Cardiac muscle cell (in vitro differentiated cells and primary cell): ENCODE measurements at places on chromosomes 3 and 15. TPM values are rescaled to one million over a fixed set of nuclear protein-coding genes. Genes with fewer than 3 reads are reported as not detected.
A peak's percentile ranks its signal among the peaks of the same experiment; 100 is the strongest.

GRCh38 chr15:52730173-52730572 is 51.0 kb upstream of the ATOSA start:
- peaks cover 4% of the 10 kb centered on the region for H3K4me1 ChIP-seq
- no peak overlapping the region for H3K4me3 ChIP-seq
- no peak overlapping the region for H3K27ac ChIP-seq
- no peaks in the 10 kb centered on the region for H3K36me3 ChIP-seq
- peak; percentile 51 for DNase-seq
- no peaks in the 10 kb centered on the region for H3K27me3 ChIP-seq

Gene SLC6A1
- not detected in 2 replicates for total RNA-seq

Gene CAPN3
- 37.9 and 88.3 TPM in 2 replicates for total RNA-seq

Gene DZIP1L
- total RNA-seq, result 28.2 and 81.3 TPM in 2 replicates

DNA sequence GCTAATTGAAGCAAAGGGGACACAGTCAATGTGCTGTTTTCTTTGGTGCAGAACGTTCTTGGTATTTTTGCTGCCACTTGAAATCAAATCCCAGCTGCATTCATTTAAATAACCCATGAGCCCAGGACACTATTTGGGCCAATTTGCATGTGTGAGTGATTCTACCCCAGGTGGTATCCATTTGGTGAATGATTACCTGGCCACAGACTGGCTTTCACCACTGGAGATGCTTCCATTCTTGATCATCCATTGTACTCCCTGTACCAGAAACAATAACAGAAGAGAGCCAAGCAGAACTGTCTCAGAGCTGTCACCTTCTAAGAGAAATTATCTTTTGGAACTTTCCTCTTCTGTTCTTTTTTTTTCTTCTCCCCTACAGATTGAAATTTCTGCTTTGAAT is 139.7 kb upstream of the RARB start:
- no peaks in the 10 kb centered on the region for H3K4me1 ChIP-seq
- H3K27me3 ChIP-seq, result no peaks in the 10 kb centered on the region
- H3K4me3 ChIP-seq, result no peak overlapping the region
- no peak overlapping the region for H3K27ac ChIP-seq

Gene SEMA3B
- total RNA-seq, result 16.7 and 25.9 TPM in 2 replicates

- H3K4me3 ChIP-seq, result no peak overlapping the region
- no peak overlapping the region for H3K27ac ChIP-seq
- no peaks in the 10 kb centered on the region for H3K36me3 ChIP-seq
- no peak for DNase-seq
- peaks cover 4% of the 10 kb centered on the region for H3K4me1 ChIP-seq
- no peaks in the 10 kb centered on the region for H3K27me3 ChIP-seq
Measured at GRCh38 chr3:2727610-2728318, 382.4 kb downstream of the IL5RA start.

GRCh38 chr3:197854596-197855343 is 63.7 kb downstream of the LRCH3 start:
- no peaks in the 10 kb centered on the region for H3K27me3 ChIP-seq
- no peaks in the 10 kb centered on the region for H3K4me1 ChIP-seq
- peaks cover 49% of the 10 kb centered on the region for H3K36me3 ChIP-seq

Gene CRYGS
- 0.69 and 1.3 TPM in 2 replicates for total RNA-seq

Gene RNU5B-1
- total RNA-seq, result not detected in 2 replicates

Gene CAMP
- total RNA-seq, result not detected in 2 replicates

GRCh38 chr3:67550541-67550940 is 103.9 kb downstream of the SUCLG2 start:
- no peaks in the 10 kb centered on the region for H3K36me3 ChIP-seq
- no peak overlapping the region for H3K4me3 ChIP-seq
- H3K4me1 ChIP-seq, result peaks cover 23% of the 10 kb centered on the region
- H3K27ac ChIP-seq, result no peak overlapping the region
- H3K27me3 ChIP-seq, result no peaks in the 10 kb centered on the region

DNA sequence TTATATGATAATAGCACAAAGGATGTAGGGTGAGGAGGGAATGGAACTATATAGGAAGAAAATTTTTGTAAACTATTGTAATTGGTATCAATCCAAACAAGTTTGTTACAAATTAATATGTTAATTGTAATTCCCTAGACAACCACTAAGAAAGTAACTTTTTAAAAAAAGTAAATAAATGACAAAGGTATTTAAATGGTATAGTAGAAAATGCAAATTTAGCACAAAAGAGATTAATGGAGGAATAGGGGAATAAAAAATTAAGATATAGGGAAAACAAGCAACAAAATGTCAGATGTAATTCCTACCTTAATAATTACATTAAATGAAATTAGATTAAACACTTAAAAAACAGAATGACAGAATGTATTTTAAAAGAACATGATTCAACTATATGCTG is 60.3 kb downstream of the TIMP4 start:
- no peaks in the 10 kb centered on the region for H3K36me3 ChIP-seq
- no peak for DNase-seq
- no peak overlapping the region for H3K4me3 ChIP-seq
- no peaks in the 10 kb centered on the region for H3K27me3 ChIP-seq
- H3K4me1 ChIP-seq, result no peaks in the 10 kb centered on the region
- no peak overlapping the region for H3K27ac ChIP-seq

- peaks cover 13% of the 10 kb centered on the region for H3K36me3 ChIP-seq
- H3K4me1 ChIP-seq, result peaks cover 7% of the 10 kb centered on the region
- peak; percentile 79 for DNase-seq
- H3K27me3 ChIP-seq, result no peaks in the 10 kb centered on the region
Measured at GRCh38 chr3:136042608-136043221, 77.2 kb downstream of the PPP2R3A start.

- H3K36me3 ChIP-seq, result no peaks in the 10 kb centered on the region
- DNase-seq, result peak; percentile 94
- peak overlapping the region; percentile 3 for H3K27ac ChIP-seq
- peaks cover 19% of the 10 kb centered on the region for H3K27me3 ChIP-seq
- no peaks in the 10 kb centered on the region for H3K4me1 ChIP-seq
Measured at GRCh38 chr3:19146685-19147650, 1.3 kb upstream of the KCNH8 start.

- H3K4me3 ChIP-seq, result no peak overlapping the region
- H3K27ac ChIP-seq, result no peak overlapping the region
- no peaks in the 10 kb centered on the region for H3K27me3 ChIP-seq
- DNase-seq, result no peak
- H3K4me1 ChIP-seq, result no peaks in the 10 kb centered on the region
- H3K36me3 ChIP-seq, result no peaks in the 10 kb centered on the region
Measured at GRCh38 chr15:48657950-48658591, 12.6 kb upstream of the FBN1 start.

Gene HESX1
- total RNA-seq, result 2.5 and 6.4 TPM in 2 replicates

DNA sequence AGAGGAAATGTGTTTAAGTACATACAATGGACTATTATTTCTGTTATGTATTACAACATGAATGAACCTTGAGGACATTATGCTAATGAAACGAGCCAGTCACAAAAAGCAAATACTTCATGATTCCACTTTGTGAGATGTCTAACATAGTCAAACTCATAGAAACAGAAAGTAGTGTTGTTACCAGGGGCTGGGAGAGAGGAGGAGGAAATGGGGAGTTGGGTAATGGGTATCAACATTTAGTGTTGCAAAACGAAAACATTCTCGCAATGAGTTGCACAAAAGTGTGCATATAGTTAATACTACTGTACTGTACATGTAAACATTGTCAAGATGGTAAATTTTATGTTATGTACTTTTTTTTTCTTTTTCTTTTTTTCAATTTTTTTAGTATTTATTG is 194.3 kb downstream of the IL5RA start:
- H3K27ac ChIP-seq, result no peak overlapping the region
- DNase-seq, result no peak
- H3K36me3 ChIP-seq, result no peaks in the 10 kb centered on the region

GRCh38 chr3:128226186-128226725 is 73.0 kb downstream of the EEFSEC start:
- no peak overlapping the region for H3K27ac ChIP-seq
- peaks cover 13% of the 10 kb centered on the region for H3K4me1 ChIP-seq
- no peaks in the 10 kb centered on the region for H3K36me3 ChIP-seq
- no peak for DNase-seq
- H3K4me3 ChIP-seq, result no peak overlapping the region

DNA sequence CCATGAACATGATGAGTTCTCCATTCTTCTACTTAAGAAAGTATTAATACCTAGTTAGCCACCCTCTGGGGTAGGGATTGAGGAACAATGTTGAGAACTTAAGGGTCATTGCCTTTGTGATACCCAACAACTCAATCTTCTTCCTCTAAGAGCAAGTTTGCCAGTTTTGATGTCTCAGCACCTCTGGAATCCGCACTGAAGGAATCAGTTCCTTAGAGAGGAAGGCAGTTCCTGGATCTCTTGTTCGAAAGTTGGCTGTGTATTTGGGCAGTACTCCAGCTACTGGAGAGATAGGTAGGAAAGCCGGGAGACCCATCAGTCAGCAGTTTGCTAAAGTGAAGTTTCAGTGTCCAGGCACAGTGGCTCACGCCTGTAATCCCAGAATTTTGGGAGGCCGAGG is 35.6 kb upstream of the MTHFS start:
- H3K27ac ChIP-seq, result no peak overlapping the region
- no peaks in the 10 kb centered on the region for H3K36me3 ChIP-seq
- H3K27me3 ChIP-seq, result no peaks in the 10 kb centered on the region
- H3K4me3 ChIP-seq, result no peak overlapping the region
- DNase-seq, result peak; percentile 55

GRCh38 chr15:70539912-70540530 is 223.3 kb downstream of the UACA start:
- no peaks in the 10 kb centered on the region for H3K36me3 ChIP-seq
- H3K27me3 ChIP-seq, result no peaks in the 10 kb centered on the region
- no peak overlapping the region for H3K4me3 ChIP-seq
- DNase-seq, result no peak

DNA sequence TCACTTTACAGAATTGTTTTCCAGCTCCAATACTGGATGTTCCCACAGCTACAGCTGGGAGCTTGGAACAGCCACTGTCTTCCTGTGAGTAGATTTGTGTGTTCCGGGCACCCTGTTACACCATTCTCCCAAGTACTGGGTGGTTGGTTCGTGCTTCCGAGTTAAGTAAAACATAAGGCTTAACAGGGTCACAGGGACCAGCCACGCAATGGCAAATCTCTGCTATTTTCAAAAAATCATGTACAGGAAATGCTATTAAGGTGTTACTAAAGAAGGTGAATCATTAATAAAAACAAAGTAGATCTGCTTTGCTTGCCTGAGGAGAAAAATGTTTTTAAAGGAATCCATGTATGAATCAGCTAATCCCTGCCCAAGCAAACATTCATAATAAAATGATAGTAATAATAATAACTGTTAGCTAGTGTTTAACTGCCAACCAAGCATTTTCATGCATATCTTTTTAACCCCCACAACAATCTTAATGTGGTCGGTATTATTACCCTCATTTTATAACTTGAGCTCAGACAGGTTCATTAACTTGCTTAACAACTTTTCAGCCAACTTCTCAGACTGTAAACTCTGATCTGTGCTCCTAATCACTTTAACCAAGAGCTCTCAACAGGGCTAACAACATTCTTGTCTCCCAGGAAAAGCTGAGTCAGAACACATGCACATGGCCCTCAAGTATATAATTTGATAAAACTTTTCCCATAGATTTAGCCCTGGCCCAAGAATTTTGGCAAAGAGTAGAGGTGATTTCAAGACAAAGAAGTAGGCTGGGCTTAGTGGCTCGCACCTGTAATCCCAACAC is 2.7 kb upstream of the C2CD4A start:
- peaks cover 83% of the 10 kb centered on the region for H3K27me3 ChIP-seq
- no peaks in the 10 kb centered on the region for H3K36me3 ChIP-seq
- H3K27ac ChIP-seq, result no peak overlapping the region
- H3K4me3 ChIP-seq, result no peak overlapping the region
- no peak for DNase-seq

DNA sequence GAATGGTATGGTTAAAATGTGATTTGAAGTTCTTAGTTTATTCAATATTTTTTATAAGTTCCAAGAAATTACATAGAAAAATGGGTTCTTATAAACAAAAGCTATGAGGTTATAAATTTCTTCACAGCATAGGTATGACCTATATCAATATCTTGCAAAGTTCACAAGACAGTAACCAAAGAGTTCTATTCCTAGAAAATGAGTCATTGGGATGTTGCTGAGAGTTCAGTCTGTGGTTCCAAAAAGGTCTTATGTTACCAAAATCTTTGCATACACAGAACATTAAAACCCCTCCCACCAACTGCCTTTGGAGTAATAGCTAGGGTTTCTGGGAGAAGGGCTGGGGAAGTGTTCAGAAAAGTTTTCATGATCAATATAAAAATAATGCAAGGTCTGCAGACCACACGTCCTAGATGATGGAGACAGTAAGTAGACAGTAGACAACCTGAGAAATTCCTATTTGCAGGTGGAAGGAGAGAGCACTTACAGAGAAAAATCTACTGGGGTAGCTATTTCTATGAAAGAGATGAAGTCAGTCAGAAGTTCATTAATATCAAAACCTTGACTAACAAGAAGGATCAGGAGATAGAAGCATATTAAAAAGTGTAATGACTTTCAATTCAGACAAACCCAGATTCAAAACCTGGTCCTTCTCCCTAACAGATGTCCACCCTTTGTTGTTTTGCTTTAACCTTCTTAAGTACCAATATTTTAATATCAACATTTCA is 279.3 kb downstream of the KCNH8 start:
- no peaks in the 10 kb centered on the region for H3K4me1 ChIP-seq
- H3K27me3 ChIP-seq, result no peaks in the 10 kb centered on the region
- H3K36me3 ChIP-seq, result no peaks in the 10 kb centered on the region
- no peak overlapping the region for H3K4me3 ChIP-seq

DNA sequence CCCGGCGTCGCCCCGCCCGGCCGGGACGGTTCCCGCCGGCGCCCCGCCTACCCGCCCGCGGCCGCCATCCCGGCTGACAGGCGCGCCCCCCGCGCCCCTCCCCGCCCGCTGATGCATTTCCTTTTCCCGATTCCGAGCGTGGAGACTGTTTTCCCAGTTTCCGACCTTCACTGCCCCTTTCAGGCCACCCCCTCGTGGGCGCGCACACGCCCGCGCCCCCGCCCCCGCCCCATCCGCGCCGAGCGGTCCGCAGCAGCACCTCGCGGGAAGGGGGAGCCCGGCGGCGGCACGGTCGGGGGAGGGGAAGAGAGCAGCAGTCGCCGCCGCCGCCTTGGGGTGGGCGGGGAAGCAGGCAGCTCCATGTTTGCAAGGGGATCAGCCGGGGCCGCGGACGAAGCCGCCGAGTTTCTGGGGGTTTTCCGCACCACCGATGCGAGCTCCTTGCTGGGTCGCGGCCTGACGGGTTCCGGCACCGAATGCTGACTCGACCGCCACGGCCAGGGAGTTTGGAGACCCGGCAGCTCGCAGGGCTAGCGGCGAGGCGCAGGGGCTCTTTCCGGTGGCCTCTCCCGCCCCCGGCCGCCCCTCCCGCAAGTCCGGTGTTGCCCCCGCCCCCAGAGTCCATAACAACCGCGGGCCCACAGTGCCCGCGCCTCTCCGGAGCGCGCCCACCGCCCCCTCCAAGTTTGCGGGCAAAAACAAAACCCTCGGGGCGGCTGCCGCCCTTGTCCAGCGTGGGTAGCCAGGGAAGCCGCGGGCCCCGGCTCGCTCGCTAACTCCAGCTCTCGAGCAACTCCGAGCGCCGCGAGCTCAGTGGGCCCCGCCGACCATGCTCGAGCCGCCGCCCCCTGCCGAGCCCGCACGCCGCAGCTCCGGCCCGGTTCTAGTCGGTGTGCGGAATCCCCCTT is 3.2 kb upstream of the SIN3A start:
- peak; percentile 83 for DNase-seq
- no peaks in the 10 kb centered on the region for H3K4me1 ChIP-seq
- no peaks in the 10 kb centered on the region for H3K36me3 ChIP-seq
- no peaks in the 10 kb centered on the region for H3K27me3 ChIP-seq

GRCh38 chr3:132135628-132136333 is 101.0 kb upstream of the CPNE4 start:
- peak overlapping the region; percentile 2 for H3K27ac ChIP-seq
- H3K27me3 ChIP-seq, result no peaks in the 10 kb centered on the region
